Inflammatory macrophage treated with lipopolysaccharide for 4 hours (primary cell): ENCODE measurements at places on chromosomes 2 and 18.
A peak's percentile ranks its signal among the peaks of the same experiment; 100 is the strongest.

DNA sequence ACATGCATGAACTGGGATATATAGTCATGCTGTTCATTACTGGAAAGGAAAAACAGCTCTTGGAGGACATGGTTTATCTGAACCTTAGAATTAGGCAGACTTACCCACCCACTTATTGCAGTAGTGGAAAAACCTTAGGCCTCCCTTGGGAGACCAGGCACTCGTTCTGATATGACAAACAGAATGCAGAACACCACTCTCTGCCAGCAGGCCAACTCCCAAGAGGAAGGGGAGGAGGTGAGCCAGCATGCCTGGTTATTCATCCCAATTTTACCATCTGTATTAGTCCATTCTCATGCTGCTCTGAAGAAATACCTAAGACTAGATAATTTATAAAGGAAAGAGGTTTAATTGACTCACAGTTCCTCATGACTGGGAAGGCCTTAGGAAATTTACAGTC is 17.5 kb downstream of the C18orf63 start:
- DNase-seq, result no peak

GRCh38 chr2:45778720-45779171 is 127.3 kb downstream of the PRKCE start:
- peak; percentile 85 for DNase-seq

GRCh38 chr18:50142441-50143120 is 52.4 kb downstream of the MYO5B start:
- DNase-seq, result no peak

- peak; percentile 34 for DNase-seq
Measured at GRCh38 chr2:28640260-28640907, 111.2 kb upstream of the PPP1CB start.

DNA sequence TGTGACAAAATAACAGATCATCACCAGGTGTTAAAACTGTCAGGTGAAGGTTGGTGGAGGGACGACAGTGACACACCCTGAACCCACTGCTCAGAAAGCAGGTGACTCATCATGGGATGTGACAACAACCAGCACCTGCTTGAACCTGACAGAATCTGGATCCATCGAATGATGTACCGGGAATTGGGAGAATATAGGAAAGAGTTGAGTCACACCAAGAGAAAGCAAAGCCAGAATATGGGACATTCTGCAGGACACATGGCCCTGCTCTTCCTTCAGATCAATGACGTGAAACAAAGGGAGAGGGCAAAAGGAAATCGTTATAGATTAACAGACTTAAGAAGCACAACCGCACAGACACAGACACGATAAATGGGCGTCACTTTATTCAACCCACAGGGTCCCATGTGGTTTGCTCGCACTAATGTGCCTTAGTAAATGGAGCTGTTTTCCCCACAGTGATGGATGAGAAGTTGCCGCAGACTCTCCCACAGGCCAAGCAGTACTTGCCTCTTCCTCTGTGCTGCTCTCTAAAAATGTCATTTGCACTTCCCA is 100.1 kb downstream of the CRACDL start:
- DNase-seq, result no peak

- no peak for DNase-seq
Measured at GRCh38 chr2:107412209-107412904, 414.3 kb upstream of the RGPD4 start.

- DNase-seq, result no peak
Measured at GRCh38 chr2:117738991-117739839, 75.3 kb upstream of the DDX18 start.

DNA sequence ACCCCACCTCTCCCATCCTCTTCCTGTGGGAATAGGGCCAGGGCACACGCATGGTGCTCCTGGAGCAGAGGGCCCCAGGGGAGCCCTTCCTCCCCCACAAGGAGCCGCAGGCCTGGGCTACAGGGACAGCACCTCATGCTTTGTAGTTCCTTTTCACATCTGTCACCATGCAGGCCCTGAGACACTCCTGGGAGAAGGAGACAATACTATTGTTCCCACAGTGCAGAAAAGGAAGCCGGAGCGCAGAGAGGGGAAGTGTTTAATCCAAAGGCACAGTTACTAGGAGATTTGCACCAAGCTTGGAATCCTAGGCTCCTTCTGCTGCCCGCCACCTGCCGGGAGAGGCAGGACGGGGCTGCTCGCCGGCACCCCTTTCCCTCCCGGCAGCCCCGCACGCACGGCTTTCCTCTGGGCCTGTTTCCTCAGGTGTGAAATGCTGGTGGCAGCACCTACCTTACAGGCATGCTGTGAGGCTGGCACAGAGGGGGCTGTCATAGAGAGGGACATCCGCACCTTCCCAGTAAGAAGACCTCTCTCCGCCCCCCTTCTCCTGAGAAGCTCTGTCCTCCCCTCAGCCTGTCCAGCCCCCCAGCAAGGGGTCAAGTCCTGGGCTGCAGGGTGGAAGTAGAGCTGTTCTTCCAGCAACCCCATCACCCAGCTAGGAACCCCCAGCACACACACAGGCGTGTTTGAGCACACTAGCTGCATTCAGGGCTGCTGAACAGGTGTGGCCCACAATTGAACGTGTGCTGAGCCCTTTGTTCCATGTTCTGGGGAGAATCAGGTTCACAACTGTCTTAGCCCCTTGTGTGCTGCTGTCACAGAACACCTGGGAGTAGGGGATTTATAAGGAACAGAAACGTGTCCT is 62.6 kb downstream of the SMAD7 start:
- no peak for DNase-seq

DNA sequence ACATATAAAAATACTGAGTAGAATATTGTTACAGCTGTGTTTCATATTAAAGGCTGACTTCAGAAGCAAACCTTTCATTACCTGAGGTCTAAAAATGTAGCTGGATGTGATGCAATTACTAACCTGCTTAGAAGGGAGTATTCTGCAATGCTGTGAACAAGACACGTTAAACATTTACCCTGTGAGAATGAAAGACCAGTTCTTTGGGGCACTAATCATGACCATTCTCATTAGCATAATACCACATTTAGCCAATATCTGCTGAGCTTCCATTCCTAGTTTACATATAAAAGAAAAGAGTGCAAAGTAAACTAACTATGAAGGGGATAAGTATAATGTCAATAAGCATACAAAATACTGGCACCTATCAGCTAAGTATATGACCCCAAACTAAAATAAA is 784.0 kb upstream of the KLHL29 start:
- no peak for DNase-seq

DNA sequence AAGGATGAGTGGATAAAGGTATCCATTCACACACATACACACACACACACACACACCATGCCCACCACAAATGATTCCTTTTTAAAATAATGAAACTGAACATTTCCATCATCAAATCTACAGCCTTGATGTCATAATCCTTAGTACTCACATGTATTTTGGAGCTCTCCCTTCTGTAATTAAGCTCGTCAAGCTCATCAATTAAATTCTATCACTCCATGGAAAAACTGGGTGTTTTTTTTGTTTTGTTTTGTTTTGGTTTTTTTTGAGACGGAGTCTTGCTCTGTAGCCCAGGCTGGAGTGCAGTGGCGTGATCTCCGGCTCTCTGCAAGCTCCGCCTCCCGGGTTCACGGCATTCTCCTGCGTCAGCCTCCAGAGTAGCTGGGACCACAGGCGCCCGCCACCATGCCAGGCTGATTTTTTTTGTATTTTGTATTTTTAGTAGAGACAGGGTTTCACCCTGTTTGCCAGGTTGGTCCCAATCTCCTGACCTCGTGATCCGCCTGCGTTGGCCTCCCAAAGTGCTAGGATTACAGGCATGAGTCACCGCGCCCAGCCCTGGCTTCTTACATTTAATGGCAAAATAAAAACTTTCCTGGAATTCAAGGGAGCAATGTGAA is 78.6 kb upstream of the RGPD4 start:
- DNase-seq, result no peak

DNA sequence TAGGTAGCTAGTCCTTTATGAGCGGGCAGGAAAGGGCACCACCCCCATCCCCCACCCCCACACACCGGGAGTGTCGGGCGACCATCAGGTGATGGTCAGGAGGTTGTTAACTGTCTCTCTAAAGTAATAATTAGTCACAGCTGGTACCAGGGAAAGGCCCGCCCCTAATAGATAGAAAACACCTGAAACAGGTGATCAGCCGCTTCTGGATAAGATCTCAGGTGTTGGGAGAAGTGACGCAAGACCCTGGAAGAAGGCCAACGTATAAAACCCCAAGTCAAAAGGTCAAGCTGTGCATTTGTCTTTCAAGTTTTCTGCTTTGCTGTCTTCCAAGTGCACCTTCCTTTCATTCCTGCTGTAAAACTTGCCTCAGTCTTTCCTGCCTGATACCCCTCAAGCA is 59.6 kb upstream of the LINC00305 start:
- no peak for DNase-seq
